ENCODE measurements at places on chromosomes 11 and 22.

GRCh38 chr11:96017856-96018255 is 93.9 kb upstream of the MTMR2 start:
- DNase-seq, result no peak

GRCh38 chr11:130606781-130607511 is 158.5 kb downstream of the ADAMTS15 start:
- DNase-seq, result no peak

DNA sequence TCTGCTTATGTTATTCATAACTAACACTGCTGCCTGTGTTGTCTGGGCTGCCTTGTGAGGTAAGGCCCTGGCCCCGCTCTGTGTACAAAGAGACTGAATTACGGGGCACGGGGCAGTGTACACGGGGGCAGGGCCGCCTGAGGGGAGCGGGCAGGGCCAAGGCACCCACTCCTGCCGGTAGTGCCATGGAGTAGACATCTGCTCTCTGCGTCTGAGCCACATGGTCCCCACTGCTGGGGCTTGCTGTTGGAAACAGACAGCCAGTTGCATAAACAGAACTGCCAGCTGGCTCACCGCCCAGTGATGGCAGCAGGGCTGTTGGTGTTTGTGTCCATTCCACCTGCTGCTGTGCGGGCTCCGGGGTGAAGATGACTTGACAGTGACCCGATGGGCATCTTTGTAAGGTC is 19.8 kb downstream of the FAM118A start:
- no peak for DNase-seq

DNA sequence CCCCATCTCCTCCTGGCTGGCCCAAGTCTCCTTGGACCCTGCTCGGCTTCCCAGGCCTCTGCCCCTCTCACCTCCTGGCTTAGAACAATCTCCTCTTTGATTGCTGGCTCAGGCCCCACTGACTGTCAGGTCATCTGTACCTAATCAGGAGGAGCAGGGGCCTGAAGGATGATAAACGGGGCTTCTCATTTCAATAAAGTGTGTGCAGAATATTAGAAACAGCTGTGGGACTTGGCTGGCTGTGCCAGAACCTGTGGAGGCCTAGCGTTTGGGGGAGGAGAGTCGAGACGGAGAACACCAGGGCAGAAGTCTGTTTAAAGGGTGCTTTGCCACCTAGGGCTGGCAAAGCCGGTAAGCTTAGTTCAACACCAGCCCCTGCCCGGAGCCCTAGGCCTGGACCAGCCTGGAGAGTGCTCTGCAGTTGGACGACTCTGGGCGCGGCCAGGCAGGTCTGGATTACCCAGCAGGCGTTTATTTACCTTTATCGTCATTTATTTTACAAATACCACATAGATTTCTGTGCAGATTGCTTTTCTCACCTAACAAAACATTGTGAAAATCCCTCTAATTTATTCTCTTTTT is 10.1 kb upstream of the VSIG10L2 start:
- DNase-seq, result no peak

- no peak for DNase-seq
These were observed 516.9 kb upstream of the LARGE1 start for GRCh38 chr22:34437140-34437539.

GRCh38 chr22:20229916-20230775 is 38.0 kb downstream of the RTN4R start:
- DNase-seq, result no peak

DNA sequence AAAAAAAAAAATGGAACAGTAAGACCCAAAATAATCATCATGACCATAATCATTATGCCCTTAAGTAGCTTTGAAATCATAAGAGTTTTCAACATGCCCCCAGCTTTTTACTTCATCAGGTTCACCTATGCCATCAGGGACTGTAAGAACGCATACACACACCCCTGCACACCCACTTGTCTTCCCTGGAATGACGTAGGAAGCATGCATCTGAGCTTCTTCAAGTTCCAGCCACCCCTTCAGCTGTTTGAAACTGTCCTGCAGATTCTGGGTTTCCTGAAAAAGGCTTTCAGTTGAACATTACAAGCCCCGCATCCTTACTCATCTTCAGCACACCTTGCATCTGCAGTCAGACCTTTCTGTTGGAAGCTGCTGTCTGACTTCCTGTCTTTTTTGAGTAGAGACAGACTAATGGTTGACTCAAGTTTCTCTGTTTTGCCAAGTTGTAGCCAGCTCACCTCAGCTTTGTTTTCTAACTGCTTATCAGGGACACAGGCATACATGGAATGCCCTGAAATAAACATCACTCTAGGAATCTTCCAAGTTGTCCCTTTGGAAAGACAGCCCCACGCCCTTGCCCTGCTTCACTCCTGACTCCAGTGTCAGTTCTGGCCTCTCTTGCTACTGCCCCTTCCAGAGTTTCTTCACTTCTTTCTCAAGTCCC is 37.0 kb downstream of the ARHGAP1 start:
- DNase-seq, result no peak

Data from GM13977 (cell line).